ENCODE measurements at places on chromosomes 3 and 15.

GRCh38 chr3:18092726-18093125, 332.4 kb downstream of the SATB1 start:
- no peak for DNase-seq

GRCh38 chr3:143001034-143001368, 369 bp upstream of the U2SURP start:
- no peak for DNase-seq

DNA sequence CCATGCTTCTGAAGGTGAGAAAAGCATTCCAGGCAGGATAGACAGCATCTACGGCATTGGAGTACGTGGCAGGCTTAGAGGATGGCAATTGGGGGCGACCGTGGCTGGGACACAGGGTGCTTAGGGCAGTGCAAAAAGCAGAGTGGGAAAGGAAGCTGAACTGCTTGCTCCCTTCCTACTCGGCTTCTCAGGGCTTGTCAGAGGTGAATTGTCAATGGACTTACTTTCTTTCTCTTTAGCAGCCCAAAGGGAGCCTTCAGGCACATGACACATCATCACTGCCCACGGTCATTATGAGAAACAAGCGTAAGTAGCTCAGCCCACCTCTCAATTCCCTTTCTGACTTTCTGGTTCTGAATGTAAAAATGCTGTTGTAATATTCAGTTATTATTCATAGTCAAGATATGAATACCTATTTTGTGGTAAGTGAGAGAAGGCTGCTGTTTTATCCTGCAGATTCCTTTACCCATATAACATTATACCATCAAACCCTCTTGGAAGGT, 84.3 kb downstream of the KLHL25 start:
- no peak for DNase-seq

DNA sequence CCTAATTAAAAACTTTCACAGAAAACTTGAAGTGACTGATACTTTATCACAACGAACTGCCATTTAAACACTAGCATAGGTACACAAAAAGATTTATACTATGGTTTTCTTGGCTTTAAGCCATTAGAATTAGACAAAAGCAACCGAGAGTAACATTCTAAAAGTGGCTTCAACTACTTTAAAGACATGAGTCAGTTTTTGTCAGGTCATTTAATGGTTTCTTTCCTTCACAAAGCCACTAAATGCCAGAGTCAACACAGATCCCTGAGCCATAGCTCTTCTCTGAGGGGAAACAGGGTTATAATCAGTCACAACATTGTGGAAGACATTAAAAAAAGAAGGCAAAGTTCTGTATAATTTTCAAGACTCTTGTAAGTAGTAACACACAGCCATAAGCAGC, 54.6 kb downstream of the CAPN3 start:
- no peak for DNase-seq

DNA sequence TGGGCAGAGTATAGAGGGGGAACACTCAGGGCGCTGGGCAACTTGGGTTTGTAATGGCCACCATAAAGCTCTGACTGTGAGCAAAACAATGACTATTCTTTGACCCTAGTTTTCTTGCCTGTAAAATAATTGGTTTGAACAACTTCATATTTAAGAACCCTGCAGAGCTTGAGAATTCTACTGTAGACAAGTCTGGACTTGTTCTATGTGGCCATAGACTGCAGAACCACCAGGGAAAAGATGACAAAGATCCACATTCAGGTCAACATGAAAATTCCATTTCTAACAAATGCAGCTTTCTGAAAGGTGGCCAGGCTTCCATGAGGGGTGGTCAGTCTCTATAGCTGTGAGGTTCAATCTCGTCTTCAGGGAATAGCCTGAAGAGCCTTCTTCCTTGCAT, 239.4 kb upstream of the LRRN1 start:
- DNase-seq: no peak

GRCh38 chr3:158381262-158381868, 189.6 kb upstream of the MLF1 start:
- DNase-seq: peak; percentile 2

GRCh38 chr3:60770532-60770931, 480.7 kb downstream of the FHIT start:
- no peak for DNase-seq

GRCh38 chr15:57319919-57320560, 56.3 kb upstream of the CGNL1 start:
- DNase-seq: no peak

DNA sequence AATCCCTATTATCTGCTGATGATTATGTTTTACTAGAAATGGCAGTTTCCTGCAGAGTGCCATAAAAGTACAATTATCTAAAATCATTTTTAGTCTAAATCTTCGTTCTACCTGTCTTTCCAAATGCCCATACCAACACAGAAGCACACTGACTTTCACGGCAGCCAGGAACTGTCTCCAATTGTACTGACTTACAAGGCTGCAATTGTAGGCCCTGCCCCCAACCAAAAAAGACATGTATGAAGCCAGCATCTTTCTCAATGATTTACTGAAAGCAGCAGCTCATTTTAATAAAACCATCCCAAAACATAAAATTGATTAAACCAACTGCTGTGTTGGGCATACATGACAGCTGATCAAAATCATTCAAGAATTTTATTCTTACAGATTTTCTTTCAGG, 119.0 kb downstream of the TBC1D5 start:
- no peak for DNase-seq

GRCh38 chr3:11522953-11523571, 120.7 kb downstream of the VGLL4 start:
- peak; percentile 49 for DNase-seq

- no peak for DNase-seq
These were observed 115.3 kb downstream of the MEGF11 start for GRCh38 chr15:66138096-66138783.

DNA sequence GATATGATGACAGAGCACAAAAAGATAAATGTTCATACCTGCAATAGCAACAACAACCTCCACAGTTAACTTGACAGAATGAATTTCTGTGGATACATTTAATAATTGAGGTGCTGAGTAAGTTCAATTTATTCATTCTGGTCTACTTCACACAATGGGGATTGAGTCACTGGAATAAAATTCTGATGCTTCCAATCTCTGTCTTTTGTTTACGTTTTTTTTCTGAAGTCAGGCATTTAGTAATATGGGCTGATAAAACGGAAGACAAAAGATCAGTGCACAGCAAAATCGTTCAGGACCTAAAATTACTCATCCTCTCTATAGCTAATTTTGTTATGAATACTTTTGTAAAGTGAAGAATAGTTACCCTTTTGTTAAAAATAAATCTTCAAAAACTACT, 565.9 kb upstream of the CCDC54 start:
- peak; percentile 90 for DNase-seq

DNA sequence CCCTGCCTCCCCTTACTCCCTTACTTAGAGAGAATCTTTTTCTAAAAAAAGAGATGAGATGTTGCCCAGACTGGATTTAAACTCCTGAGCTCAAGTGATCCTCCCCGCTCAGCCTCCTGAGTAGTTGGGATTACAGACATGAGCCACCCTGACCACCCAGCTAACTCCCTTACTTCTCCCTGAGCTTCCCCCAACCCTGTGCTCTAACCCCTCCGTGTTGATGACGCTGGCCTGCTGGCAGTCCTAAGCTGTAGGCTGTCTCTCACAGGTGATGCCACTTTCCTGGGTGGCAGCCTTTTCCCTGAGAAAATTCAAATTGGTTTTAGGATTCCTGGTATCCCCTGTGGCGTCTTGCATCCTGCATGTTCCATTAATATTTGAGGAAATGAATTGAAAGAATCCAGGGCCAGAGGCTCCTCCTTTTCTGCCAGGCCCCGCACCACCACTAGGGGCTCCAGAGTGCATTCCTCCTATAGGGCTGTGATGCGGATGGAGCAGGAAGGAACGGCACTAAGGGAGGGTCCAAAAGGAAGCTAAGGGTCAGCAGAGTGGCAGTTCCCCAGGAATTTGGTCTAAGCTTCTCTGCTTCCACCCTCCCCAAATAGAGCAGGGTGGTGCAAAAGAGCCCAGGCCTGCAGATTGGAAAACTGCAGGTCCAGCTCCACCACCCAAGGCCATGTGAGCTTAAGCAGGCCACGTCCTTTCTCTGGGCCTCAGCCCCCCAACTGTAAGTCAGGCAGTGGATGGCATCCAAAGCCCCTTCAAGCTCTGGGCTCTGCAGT, 101.1 kb downstream of the DAPK2 start:
- DNase-seq: peak; percentile 69

GRCh38 chr15:66394915-66395314, 8.2 kb downstream of the MAP2K1 start:
- DNase-seq: no peak

DNA sequence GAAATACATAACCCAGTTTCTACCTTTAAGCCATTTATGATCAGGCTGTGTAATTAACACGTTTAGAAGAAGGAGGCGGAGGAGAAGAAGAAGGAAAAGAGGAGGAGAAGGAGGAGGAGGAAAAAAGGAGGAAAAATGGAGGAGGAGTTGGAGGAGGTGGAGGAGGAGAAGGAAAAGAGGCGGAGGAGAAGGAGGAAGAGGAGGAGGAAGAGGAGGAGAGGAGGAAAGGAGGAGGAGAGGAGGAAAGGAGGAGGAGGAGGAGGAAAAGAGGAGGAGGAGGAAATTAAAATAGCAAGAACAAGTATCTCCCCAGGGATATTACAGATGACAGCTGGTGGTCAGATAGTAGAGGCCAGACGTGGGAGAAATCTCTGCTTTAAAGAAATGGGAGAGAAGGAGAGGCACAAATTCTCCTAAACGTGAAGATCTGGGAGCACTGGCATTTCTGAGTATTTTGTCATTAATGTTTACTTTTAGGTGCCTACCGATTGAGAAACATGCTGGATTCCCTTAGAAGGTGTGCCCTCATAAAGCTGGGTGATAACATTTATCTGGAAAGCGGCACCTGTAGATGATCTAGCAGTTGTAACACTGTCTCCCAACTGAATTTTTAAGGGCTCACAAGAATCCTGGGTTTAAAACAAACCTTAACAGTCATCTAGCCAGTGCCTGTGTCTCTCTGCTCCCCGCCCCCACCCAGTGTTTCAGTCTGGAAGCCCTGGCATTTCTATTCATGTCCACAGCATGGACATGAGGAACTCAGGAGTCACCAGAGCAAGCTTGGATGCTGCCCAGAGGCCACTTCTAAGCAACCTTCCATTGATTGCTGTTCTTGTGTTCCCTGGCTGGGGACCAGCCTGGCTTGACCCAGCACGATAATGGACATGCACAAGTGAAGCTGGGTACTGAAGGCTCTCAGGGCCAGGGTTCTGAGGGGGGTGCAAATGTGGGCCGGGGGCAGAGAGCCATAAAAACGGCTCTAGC, 75.2 kb downstream of the CHRNA7 start:
- DNase-seq: no peak

- DNase-seq: peak; percentile 60
These were observed 28.9 kb downstream of the CFAP91 start for GRCh38 chr3:119731560-119732343.

DNA sequence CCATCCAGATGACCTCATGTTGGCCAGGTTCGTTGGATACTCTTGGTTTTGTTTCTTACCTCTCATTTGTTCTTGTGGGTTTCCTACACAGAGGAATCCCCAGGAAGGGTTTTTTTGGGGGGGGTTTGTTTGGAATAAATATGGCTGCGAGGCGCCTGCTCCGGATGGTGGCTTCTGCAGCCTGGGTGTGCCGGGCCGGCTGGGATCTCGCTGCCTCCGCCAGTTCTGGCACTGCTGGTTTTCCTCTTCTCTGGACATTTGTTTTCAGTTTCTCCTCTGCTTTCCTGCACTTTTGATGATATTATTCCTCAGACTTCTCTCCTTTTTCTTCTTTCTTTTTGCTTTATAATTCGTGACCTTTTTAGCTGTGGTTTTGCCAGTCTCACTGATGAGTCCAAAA, 187.4 kb downstream of the OR4M2 start:
- no peak for DNase-seq

- DNase-seq: no peak
These were observed 31.8 kb upstream of the KLHL6 start for GRCh38 chr3:183587336-183587735.

DNA sequence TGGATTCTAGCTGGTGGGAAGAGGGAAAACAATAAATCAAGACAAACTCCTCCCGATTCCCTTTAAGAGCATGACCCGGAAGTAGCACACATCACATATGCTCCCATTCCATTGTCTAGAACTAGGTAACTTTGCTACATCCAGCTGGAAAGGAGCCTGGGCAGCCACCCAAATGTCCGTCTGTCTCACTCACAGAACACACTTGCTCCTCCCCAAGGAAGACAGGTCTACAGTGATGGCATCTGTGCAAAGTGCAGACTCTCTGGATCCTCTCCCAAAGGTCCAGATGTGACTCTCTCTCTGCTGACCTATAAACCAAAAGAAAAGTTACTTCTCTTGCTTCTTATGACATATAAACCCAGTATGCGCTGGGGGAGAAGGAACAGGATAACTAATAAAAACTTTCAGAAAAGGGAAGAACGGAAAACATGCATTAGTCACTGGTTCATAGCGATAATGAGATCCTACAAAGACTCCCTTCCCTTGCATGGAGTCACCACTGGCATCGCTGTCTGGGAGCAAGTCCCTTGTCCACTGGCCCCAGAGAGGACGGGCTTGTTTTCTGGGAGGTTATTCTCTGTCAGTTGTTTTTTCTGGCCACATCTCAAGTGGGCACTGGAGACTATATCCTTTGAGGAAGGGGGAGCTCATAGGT, 29.8 kb upstream of the EPHB3 start:
- DNase-seq: no peak

DNA sequence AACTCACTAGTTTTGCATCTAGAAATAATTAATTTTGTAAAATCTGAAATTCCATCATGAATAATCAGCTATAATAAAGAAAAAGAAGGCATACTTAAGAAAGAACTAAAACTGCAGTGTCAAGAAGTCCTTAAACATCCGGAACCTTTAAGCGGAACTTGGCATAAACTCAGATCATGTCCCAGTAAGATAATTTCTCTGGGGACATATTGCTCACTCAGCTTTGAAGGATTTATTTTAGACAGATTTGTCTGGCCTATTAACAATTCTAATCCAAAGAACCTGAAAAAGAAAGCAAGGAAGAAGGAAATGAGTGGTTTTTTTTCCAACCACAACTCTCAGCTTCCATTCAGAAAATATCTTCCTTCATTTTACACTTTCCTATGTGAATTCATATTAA, 850.3 kb downstream of the ROBO1 start:
- DNase-seq: no peak

- DNase-seq: no peak
These were observed 67.7 kb upstream of the NSMCE3 start for GRCh38 chr15:29337156-29337959.

Data from ELR (cell line).